ENCODE measurements at places on chromosomes 5 and 9. TPM values are rescaled to one million over a fixed set of nuclear protein-coding genes. Genes with fewer than 3 reads are reported as not detected.

DNA sequence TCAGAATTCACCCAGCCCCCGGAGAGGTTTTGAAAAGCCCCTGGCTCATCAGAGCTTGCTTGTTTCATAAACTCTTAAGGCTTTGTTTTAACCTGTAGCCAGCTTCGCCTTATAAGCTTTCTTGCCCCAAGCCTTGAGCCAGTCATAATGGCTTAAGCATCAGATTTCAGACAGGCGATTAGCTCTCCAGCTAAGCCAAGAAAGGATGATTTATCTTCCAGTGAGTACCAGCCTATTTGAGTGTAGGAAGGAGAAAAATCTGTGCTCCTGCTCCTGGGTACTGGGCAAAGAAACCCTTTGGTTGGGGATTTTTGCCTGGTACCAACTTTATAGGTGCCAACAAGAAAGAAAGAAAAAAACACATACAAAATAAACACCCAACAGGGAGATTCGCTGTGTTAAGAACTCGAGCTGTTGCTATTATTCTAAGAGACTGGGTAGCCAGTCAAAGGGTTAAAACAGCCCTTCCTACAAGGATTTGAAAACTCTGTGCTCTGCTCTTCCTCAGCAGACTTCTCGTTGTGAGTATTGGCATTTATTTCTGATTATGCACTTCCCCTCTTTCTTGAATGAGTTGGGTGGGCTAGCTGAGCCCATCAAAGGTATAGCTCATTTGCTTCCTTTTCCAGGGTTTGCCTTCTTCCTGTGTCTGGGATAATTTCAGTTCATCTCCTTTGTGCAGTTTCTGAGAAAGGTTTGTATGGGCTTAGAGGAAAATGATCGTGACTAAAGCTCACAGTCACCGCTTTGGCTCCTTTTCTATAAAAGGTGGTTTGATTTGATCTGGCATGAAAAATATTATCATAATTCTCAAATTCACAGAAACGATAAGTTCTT is 157.2 kb upstream of the DMRT1 start:
- H3K27me3 ChIP-seq: no peaks in the 10 kb centered on the region
- peak overlapping the region; percentile 34 for H3K27ac ChIP-seq
- no peak overlapping the region for H3K4me3 ChIP-seq
- no peaks in the 10 kb centered on the region for H3K4me1 ChIP-seq
- no peak for DNase-seq

- H3K36me3 ChIP-seq: no peaks in the 10 kb centered on the region
- no peaks in the 10 kb centered on the region for H3K27me3 ChIP-seq
- H3K4me3 ChIP-seq: no peak overlapping the region
- peaks cover 15% of the 10 kb centered on the region for H3K4me1 ChIP-seq
- H3K27ac ChIP-seq: no peak overlapping the region
Measured at GRCh38 chr9:114810614-114811013, 4.8 kb upstream of the TNFSF15 start.

DNA sequence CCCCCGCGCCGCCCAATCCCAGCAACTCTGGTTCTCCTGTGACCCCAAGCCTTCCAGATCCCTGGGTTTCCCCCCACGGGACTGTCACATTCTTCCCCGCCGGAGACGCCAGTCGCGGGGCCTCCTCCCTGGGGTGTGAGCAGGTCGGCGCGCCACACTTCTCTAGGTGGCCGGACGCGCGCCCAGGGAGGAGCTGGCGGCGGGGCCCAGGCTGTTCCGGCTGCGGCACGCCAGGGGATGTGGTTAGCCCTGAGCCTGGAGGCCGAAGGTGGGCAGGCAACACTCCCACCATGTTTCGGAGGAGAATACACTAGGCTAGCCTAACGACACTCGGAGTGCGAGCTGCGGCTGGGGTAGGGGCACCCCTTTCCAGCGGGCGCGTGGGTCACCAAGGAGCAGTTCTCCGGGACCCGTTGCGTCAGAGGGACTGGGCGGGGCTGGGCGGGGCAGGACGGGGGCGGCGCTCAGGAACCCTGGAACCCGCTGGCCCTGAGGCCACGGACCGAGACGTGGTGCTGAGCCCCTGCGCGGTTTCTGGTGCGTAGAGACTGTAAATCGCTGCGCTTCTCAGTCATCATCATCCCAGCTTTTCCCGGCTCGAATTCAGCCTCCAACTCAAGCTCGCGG is at the start of gene SLC27A6:
Gene SLC27A6, plus strand, starts transcription at position 478 of the 627 bp plus-strand sequence. CDS start 650 bp downstream, outside the sequence.
- no peak within 1 kb of the TSS for H3K27ac ChIP-seq
- H3K4me3 ChIP-seq: peak within 1 kb of the TSS; percentile 3
- H3K27me3 ChIP-seq: no peaks in the 10 kb centered on the region
- DNase-seq: no peak

DNA sequence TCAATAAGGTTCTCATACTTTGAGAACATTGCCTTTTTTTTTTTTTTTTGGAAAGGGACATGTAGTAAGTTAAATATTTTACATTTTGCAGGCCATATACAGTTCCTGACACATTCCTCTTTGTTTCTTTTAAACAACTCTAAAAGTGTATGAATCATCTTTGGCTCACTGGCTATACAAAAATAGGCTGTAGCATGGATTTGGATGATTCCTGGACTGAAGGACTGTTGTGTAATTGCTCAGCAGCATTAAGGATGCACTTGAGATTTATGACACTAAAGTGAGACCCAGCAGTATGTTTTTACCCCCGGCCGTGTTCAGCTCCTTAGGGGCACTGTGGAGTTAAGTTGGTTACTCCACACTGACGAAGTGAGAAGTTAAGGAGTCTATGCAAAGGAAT is 41.3 kb downstream of the VPS13A start:
- no peak for DNase-seq
- H3K27ac ChIP-seq: no peak overlapping the region
- no peaks in the 10 kb centered on the region for H3K4me1 ChIP-seq
- H3K4me3 ChIP-seq: no peak overlapping the region
- no peaks in the 10 kb centered on the region for H3K27me3 ChIP-seq
- no peaks in the 10 kb centered on the region for H3K36me3 ChIP-seq

DNA sequence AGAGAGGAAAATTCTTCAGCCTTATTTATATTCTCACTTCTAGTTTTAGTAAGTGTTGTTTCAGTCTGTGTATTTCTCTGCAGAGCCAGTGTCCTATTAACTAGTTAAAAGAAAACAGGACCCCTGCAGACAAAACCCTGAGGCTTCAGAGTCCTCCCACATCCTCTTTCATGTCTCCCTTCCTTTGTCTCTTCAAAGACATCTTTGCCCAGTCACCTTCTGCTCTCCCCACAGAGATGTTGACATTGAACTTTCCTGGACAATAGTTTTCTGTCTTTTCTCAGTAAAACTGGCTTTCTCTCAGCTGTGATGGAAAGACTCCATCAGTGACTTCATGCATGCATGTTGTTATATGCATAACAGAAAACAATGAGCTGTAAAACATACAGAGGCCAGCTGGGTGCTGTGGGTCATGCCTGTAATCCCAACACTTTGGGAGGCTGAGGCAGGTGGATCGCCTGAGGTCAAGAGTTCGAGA is 20.2 kb downstream of the GRAMD2B start:
- H3K36me3 ChIP-seq: no peaks in the 10 kb centered on the region
- no peaks in the 10 kb centered on the region for H3K27me3 ChIP-seq
- no peak overlapping the region for H3K4me3 ChIP-seq
- no peaks in the 10 kb centered on the region for H3K4me1 ChIP-seq
- DNase-seq: no peak

DNA sequence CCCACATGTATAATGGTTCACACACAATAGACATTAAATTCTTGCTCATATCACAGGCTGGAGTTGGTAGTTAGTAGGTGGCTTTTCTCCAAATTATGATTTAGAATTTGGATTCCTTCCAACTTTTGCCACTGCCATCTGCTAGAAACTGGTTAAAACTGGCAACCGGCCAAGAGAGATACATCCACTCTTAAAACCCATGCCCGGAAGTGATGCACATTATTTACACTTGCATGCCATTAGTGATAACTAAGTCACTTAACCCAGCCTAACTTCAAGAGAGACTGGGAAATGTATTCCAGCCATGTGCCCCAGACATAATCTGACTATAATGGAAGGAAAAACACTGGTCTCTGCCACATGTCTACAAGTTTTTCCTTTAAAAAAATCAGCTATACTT is 395.7 kb upstream of the SEMA6A start:
- no peak overlapping the region for H3K27ac ChIP-seq
- no peaks in the 10 kb centered on the region for H3K27me3 ChIP-seq
- no peaks in the 10 kb centered on the region for H3K36me3 ChIP-seq
- no peaks in the 10 kb centered on the region for H3K4me1 ChIP-seq
- H3K4me3 ChIP-seq: no peak overlapping the region

The FOXI1 gene
- not detected for total RNA-seq

The GRHPR gene
- 109 TPM for total RNA-seq

The SMIM15 gene
- 23.9 TPM for total RNA-seq

Measured in Peyer's patch (tissue), 4 donors.